Kidney epithelial cell (primary cell): ENCODE measurements at places on chromosomes 3 and 15. TPM values are rescaled to one million over a fixed set of nuclear protein-coding genes. Genes with fewer than 3 reads are reported as not detected.

DNA sequence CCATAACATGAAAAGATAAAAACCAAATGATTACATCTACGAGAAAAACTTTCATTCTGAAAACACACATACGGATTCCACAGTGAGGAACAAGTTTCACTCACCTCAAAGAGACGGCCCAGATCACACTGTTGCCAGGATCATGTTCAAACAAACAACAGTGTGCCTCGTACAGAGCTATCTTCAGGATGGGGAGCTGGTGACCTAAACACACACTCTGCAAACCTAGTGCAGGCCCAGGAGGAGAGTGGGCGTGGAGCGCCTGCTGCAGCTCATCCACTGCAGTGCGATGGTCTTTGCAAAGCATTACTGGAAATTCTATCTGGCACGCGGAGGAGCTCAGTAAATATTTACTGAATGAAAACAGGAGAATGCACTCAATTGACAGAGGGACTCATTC is 38.5 kb downstream of the TAMM41 start:
- DNase-seq, result no peak

- DNase-seq, result no peak
Measured at GRCh38 chr3:134743006-134743405, 52.1 kb upstream of the EPHB1 start.

DNA sequence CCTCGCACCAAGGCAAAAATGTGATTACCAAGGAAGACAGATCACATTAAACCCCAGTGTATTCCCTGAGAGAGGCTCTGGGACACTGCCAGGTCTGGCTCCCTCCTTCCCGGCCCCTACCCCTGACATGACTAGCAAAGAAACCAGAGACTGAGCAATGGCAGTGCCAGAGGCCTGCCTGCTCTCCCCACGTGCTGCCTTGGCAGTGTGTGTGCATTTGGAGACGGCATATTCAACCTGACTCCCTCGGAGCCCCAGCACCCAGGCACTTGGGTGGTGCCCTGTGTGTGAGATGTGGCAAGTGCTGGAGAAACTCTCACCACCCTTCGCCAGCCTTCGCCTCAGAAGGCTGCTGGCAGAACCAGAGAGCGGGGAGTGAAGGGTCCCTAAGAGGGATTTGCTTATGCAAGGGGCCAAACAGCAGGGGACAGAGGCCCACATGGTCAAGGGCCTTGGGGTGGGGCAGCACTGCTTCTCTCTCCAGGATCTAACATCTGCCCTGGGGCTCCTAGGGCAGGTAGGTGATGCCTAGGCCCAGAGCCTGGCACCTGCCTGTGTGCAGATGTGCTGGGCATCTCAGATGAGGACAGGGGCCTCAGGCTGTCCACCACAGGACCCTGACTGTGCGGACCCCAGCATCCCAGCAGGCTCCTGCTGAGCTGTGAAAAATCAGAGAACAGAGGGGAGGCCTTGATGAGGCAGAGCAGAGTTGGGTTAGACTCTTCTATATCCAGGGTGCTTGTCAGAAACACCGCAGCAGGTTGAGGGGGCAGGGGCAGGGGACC is 23.6 kb upstream of the PLXNA1 start:
- DNase-seq, result no peak

GRCh38 chr15:42461261-42461660 is 29.7 kb downstream of the ZNF106 start:
- no peak for DNase-seq

Gene MEX3B
- total RNA-seq, result 15.6 and 18.8 TPM in 2 replicates

DNA sequence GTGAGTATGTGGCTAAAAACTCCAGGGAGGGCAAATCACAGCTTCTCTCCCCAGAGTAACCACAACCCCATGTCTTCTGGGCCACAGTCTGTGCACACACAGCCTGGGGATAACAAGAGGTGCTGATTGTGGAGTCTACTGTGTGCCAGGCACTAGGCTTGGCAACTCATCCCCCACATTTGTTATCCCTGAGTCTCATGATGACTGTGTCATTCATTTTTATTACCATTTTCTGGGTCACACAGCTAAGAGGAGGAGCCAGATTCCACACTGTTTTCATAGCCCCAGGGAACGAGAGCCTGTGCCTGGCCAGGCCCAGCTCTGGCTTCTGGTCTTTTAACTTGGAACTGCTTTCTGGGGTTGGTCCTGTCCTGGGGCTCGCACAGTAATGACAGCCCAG is 34.5 kb downstream of the ESYT3 start:
- no peak for DNase-seq

Gene ZCWPW2
- 0.13 TPM in 1 of 2 replicates, not detected in the other for total RNA-seq

DNA sequence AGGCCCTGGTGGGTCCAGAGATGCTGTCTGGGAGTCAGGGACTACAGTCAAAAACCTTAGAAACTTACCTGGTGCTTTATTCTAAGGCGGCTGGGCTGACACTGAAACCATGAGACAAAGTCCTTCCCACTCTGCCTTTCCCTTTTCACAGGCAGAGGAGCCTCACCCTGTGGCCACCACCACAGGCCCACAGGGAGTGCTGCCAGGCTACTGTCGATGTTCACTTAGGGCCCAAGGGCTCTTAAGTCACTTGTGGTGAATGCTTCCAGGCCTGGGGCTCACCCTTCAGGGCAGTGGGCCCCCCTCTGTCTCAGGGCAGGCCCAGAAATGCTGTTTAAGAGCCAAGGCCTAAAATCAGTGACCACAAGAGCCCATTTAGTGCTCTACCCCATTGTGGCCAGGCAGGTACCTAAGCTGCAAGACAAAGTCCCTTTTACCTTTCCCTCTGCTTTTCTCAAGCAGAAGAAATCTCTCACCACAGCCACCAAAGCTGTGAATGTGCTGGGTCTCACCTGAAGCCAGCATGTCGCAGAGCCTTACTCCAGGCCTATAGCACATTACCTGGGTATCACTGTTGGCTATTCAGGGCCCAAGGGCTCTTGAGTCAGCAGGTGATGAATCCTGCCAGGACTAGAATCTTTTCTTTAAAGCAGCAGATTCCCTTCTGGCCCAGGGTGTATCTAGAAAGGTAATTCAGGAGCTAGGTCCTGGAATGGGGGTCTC is 39.5 kb upstream of the GOLGA6B start:
- DNase-seq, result no peak

- DNase-seq, result no peak
Measured at GRCh38 chr3:197219619-197220018, 78.8 kb downstream of the DLG1 start.

GRCh38 chr15:47213883-47214282 is 503.4 kb upstream of the SEMA6D start:
- DNase-seq, result no peak

- DNase-seq, result no peak
Measured at GRCh38 chr3:62167566-62168262, 205.6 kb downstream of the FEZF2 start.

Gene SOX2
- total RNA-seq, result not detected in 2 replicates

- DNase-seq, result no peak
Measured at GRCh38 chr15:40344217-40344616, 3.5 kb upstream of the CCDC9B start.

- DNase-seq, result no peak
Measured at GRCh38 chr3:94303897-94304296, 241.0 kb downstream of the NSUN3 start.

GRCh38 chr3:2504912-2505311 is 406.2 kb downstream of the CNTN4 start:
- DNase-seq, result no peak

Gene SV2B
- total RNA-seq, result 1.8 and 3.3 TPM in 2 replicates

- DNase-seq, result no peak
Measured at GRCh38 chr3:65497846-65498245, 540.9 kb downstream of the MAGI1 start.

DNA sequence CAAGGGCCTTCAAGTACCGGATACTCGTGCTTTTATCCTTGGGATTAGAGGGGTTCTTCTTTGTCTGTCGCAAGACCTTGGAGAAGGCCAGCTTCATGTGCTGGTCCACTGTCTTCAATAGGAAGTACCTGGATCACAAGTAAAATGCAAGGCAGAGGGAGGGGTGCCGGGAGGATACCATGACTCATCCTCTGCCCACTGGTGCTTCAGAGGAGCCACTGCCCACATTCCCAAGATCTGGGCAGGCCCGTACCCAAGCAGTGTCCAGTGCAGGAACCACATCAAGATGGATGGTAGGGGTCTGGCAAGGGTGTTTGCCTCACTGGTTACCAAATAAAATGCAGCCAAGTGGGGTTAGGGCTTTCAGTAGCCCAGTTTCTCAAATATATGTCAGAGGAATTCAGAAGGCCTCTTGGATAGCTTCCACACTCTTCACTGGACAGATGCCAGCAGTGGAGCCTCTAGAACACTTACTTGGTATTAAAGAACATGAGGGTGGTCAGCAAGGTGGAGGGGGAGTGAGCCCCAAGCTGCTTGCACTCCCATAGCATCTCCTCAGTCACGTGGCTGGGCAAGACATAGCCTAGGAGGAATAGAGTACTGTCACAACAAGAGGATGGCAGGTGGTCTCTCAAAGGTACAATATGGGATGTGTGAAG is 3.6 kb upstream of the IMPDH2 start:
- DNase-seq, result no peak

- DNase-seq, result no peak
Measured at GRCh38 chr3:23815879-23816278, 10.1 kb downstream of the UBE2E1 start.

GRCh38 chr15:91075739-91076138 is 24.3 kb upstream of the SV2B start:
- no peak for DNase-seq

- DNase-seq, result no peak
Measured at GRCh38 chr3:186241910-186242821, 119.9 kb downstream of the DGKG start.

Gene CLDN1
- total RNA-seq, result 305 and 316 TPM in 2 replicates

Gene IQCF5
- total RNA-seq, result not detected in 2 replicates

DNA sequence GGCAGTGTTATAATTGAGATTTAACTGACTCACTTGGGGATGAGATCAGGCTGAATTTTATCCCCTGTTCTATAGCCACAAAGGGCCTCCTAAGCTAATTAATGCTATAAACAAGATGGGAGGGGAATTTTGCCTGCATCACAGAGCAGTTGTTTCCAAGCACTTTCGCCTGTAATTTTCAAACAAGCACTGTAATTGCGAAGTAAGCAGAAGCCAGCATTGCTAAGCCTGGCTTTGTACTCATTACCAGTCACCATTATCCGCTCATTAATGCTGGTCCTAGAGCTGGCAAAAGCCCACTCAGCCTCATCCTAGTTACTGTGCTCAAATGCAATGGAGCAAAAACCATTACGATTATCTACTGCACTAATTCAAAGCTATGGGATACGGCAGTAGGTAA is 356.6 kb upstream of the UBE2E2 start:
- no peak for DNase-seq
